DMS53 (cell line): ENCODE measurements at places on chromosomes 7 and 10.
A peak's percentile ranks its signal among the peaks of the same experiment; 100 is the strongest.

- no peak for DNase-seq
Observed at GRCh38 chr10:117086546-117086945, 51.5 kb downstream of the VAX1 start.

- DNase-seq, result no peak
Observed at GRCh38 chr7:100951888-100952560, 2.7 kb downstream of the MUC3A start.

GRCh38 chr7:85600395-85600794, 413.5 kb upstream of the SEMA3D start:
- DNase-seq, result peak; percentile 48

- DNase-seq, result peak; percentile 84
Observed at GRCh38 chr7:29285444-29285793, 90.8 kb downstream of the CHN2 start.

- DNase-seq, result no peak
Observed at GRCh38 chr10:58608826-58609531, 96.3 kb downstream of the BICC1 start.

GRCh38 chr10:61733358-61733940, 70.7 kb downstream of the CABCOCO1 start:
- peak; percentile 79 for DNase-seq

DNA sequence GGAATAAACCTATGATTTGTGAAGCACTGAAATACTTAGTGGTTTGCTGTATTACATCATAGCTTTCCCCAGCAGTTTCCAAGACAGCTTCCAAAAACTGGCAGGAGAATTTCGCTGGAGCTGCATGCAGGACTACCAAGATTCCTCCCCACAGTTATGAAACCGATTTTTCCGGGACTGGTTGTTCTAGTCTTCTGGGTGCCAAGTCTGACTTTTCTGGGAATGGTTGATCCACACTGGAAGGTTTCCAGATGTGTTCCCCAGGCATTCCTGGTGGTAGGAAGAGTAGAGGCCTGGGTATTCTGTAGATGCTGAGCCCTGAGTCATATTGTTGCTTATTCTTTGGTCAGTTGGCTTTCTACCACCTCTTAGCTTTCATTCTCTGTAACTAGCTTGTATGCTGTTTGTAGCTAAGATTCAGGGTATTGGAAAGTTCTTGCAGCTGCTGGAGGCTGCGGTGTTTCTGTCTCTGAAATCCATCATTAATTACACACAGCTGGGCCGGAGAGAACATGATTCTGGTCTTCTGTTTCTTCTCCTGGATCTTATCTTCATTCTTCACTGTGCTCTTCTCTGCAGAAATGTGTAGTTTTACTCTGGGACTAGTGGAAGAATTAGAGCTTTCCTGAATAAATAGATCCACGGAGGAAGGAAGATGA, 6.3 kb downstream of the ABCC2 start:
- no peak for DNase-seq

DNA sequence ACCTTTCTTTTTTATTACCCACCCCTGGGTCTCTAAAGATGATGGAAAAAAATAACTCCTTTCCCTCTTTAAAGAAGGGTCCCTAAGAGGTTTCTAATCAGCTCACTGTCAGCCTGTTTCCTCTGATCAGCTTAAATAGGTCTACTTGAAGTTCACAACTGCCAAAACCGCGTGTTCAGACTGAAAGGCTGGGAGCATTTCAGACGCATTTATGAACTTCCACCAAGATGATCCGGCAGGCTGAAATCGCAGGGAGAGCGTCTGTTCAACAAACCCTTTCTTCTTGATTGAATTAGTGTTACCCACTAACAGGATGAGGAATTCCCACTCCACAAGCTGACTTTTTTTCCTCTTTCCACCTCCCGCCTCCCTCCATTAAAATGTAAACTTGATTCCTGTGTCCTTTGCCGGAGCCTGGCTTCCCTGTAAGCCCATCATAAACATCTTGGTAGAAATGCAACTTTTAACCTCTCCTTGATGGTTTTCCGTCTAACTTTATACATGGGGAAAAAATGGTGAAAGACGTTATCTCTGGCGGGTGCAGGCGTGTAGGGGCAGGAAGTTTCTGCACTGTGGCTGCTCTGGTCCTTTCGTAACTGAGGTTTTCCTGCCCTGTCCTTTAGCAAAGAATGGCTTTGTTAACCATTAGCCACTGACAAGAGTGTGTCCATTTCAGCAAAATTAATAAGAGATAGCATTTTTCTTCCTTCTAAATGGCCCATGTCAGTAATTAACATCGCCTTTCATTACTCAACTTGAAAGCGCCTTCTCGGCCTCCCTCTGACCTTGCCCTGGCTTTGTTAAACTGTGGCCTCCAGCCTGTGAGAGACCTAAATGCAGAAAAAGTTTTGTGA, 130.7 kb downstream of the BAMBI start:
- no peak for DNase-seq

DNA sequence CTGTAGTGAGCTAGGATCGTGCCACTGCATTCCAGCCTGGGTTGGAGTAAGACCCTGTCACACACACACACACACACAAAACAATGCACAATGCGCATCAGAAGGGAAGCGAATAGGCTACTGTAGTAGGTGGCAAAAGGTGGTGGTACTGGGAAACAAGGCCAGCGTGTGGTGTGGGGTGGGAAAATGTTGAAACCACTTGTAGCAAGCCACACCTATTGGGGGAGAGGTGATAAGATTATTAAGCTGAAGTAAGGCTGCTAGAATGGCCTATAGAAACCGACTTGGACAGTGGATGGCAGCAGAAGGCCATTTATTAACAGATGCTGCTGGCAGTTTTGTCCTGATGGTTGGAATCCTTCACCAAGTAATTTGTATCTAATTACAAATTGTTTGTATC, 7.2 kb upstream of the CHCHD1 start:
- peak; percentile 47 for DNase-seq

DNA sequence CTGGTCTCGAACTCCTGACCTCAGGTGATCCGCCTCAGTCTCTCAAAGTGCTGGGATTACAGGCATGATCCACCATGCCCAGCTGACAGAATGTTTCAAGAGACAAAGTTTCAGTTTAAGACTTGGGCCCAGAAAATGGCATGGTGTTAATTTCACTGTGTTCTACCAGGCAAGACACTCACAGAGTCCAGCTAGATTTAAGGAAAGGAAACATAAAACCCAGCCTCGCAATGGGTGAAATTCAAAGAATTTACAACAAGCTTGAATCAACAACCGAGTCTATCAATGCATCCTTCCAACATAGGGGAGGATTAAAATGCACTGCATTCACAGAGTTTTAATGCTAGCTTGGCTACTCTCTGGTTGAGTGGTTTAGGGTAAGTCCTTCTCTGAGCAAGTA, 764.0 kb downstream of the XPNPEP1 start:
- DNase-seq, result no peak

DNA sequence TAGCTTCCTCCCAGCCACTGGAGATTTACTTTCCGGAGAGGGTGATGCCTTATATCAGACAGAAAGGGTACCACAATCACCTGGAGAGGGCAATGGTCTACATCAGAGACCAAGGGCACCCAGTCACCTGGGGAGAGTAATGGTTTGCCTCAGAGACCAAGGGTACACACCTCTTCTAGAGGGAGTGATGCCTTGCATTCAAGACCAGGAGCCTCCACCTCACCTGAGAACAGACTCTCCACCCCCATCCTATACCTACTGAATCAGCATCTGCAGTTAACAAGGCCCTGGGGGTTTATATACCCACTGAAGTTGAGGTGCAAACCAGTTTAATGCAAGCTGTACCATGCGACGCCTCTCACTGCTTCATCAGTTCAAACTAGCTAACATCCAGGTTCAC, 270.2 kb upstream of the IGFBP3 start:
- DNase-seq, result no peak

- DNase-seq, result no peak
Observed at GRCh38 chr10:22338185-22338900, 7.0 kb upstream of the SPAG6 start.

DNA sequence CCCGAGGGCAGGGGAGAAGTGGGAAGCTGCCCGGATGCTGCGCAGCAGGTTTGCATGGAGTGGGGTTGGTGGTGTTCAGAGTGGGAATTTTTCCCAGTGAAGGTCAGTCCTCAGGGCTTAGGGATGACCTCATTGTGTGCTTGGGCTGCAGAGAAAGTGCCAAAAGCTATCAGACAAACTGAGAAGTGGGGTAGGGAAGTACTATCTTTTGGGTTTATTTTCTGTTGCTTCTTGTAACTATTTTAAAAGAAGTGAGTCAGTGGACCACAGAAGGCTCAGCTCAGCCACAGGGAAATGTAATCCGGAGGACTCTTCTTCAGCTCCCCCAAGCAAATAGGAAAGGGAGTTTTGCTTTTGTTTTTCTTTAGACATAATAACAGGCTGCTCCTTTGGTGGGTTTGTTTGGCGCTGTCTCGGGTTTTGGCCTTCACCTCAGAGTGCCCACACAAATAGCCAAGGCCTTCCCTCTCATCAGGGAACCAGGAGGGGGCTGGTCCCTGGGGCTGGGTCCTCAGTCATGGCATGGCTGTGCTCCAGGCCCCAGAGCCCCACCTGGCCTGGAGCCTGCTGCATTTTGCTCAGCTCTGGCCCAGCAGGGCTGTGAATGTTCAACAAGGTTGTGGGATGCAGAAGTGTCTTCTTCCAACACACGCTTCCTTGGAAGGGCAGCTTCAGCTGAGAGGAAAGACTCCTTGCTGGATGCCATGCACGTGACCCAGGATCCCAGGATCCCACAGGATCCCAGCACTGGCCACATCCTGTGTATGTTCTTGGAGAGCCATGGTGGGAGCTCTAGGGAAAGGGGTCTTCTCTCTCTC, 5.4 kb upstream of the FAM170B start:
- DNase-seq, result no peak

DNA sequence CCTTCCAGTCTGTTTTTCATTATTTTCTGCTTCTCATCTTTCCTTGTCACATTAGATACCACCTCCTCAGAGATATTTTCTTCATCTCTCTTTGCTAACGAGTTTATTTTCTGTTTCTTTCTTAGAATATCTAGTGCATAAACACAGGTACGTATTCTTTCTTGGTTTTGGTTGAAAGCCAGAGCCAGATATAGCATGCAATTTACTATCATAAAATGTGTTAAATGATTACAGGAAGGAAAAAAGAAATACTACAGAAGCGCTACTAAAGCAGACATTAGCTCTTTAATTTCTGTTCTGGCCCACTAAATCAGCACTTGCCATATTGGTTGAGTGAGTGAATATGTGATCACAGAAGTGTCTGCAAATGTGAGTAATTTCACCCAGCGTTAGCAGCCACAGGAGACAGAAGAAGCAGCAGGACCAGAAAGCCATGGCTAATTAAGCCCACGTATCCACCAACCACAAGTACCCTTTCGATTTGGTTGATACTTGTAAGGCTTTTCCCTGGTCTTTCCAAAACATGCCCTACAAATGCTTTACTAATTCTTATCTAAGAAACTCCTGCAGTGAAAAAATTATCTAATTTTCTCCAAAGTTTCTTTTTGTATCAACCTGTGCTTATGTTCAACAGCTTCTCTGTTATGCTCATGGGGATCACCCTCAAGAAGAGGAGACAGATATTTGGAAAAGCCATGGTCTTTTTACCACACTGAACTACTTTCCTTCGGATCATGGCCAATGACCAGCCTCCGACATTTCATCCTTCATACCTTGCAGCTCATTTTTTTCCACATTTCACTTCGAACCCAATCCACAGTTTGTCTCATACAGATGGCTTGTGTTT, 23.1 kb upstream of the MACC1 start:
- DNase-seq, result no peak

GRCh38 chr7:50806143-50806542, 23.4 kb upstream of the GRB10 start:
- no peak for DNase-seq

GRCh38 chr7:109479388-109479787, 909.7 kb downstream of the DNAJB9 start:
- DNase-seq, result peak; percentile 68

DNA sequence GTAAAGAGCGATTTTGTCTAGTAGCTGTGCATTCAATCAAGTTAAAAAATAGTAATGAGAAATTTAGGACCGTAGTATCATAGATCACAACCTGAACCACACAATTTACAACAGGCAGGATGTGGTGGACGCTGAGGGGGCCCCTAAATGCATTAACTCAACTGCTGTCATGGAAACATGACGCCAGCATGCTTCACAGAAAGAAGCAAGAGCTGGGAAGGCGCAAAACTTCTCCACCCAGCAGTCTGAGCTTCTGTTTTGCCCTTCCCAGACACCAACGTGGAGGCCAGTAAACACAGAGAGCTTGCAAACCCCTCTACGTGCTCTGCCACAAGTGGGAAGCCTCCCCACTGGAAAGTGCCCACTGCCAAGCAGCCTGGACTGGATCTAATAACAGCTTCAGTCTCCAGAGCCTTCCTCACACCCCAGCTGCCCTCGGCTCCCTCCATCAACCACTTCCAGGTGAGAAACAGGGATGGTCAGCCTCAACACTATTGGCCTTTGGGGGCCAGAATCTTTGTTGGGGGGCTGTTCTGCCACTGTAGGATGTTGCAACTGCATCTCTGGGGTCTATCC, 151.8 kb downstream of the SFMBT2 start:
- no peak for DNase-seq

- DNase-seq, result no peak
Observed at GRCh38 chr7:19128856-19129255, 11.4 kb upstream of the TWIST1 start.

DNA sequence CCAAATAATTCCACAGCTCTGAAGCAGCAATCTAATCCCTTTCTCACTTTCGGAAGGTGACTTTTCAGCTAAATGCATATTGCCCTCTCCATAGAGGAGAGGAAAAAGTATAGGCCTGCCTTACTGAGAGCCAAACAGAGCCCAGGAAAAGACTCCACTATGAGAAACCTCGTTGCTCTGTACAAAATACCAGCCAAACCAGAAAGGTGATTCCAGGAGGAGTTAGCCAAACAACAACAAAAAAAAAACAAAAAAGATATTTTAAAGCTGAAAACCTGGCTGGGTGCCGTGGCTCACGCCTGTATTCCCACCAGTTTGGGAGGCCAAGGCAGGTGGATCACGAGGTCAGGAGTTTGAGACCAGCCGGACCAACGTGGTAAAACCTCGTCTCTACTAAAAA, 70.5 kb downstream of the HOXA1 start:
- DNase-seq, result no peak

- DNase-seq, result no peak
Observed at GRCh38 chr10:43681220-43681619, 32.5 kb upstream of the ZNF32 start.

DNA sequence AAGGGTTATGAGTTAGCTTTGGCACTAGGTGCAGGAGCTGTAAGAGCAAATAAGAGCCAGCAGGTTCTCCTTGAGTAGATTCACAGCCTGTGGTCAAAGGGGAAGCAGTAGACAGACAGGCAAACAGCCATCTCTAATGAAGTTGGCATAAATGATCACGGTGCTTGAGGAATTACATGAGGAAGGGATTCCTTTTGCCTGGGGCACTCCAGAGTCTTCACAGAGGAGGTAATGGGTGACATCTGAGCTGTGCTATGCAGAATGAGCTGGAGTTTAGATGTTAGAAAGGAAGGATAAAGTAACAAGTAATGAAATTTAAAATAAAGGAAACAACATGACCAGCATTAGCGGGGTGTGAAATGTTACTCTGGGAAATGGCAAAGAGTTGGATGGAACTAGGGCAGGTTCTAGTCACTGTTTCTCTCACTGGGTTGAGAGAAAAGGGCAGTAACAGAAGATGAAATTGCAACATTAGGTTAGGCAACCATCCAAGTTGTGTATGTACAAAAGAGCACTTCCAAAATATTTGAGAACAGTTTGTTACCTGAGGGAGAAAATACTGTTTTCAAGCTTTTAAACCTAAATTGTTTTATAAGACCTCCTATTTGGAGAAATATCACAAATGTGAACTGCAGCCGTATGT, 613.8 kb downstream of the PHTF2 start:
- DNase-seq, result no peak
